ENCODE measurements at places on chromosomes 6 and 20.

DNA sequence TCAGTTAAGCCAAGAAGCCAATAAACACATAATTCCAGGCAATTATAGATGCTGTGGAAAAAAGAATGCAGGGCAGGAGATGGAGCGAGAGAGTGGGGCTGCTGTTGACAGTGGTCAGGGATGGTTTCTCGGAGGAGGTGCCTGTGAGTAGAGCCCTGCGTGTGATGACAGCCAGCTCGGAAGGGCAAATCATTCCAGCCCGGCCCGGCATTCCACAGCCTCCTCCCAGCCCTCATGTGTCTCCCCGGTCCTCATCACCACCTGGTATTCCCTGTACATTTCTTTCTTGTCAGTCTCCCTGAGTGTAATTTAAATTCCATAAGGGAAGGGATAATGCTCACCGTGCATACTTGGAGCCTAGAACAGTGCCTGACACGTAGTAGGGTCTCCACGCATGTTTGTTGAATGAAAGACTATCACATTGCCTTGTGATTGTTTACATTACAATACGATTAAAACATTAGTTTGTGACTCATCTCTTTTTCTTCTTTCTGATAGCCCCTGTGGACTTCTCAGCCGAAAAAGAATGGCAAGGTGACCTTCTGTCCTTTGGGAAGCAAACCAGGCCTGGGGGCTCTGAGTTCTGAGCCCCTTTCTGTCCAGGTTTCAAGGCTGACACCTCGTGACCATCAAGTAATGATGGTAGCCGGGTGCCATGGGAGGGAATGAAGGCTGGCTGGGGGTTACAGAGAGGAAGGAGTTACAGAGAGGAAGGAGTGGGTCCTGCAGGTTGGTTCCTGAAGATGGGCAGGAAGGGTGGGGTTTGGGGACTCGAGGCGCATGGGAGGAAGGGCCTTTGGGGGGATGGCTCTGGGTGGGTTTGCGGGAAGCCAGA is 379.5 kb upstream of the SULF2 start:
- DNase-seq: no peak

DNA sequence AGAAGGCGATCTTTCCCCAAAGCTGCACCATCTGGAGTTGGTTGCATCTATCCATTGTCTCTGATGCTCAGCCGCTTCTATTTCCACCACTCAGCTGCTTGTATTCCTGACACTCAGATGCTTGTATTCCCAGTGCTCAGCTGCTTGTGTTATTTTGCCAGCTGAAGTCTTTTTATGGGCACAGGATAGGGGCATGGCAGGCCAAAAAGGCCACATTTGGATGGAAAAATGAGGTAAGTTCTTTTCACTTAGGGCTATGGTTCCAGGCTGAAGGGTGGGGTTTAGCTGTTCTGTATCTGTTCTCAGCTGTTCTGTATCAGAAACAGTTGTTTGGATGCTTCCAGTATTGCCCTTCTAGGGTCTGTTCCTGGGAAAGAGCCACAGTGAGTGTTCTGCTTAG is 944.9 kb downstream of the QKI start:
- DNase-seq: no peak

GRCh38 chr20:45346851-45347250 is 1.4 kb downstream of the SDC4 start:
- no peak for DNase-seq

DNA sequence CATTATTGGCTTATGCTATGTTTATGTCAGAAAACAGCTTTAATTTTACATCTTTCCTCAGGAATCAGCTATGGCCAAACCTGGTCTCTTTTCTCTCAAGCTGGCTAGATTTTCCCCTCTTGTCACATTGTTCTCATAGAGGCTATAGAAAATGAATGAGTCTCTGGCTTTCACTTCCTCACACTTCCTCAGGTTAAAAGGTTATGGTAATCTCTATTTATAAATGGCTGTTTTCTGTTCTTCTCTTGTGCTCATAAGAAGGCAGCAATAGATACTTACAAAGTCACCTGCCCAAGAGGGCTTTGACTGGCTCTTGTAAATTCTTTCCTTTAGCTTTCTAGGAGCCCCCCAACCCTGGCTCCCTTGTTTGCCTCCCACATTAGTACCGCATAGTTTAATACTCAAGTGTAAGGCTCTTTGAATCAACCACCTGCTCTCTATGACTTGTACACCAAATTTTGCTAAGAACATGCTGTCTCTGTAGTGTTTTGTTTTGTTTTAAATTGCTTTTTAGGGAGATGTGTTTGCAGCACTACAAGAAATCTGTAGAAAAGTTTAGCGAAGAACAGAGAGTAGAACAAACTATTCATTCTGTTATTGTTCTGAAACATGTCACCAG is 897.4 kb upstream of the CITED2 start:
- no peak for DNase-seq

DNA sequence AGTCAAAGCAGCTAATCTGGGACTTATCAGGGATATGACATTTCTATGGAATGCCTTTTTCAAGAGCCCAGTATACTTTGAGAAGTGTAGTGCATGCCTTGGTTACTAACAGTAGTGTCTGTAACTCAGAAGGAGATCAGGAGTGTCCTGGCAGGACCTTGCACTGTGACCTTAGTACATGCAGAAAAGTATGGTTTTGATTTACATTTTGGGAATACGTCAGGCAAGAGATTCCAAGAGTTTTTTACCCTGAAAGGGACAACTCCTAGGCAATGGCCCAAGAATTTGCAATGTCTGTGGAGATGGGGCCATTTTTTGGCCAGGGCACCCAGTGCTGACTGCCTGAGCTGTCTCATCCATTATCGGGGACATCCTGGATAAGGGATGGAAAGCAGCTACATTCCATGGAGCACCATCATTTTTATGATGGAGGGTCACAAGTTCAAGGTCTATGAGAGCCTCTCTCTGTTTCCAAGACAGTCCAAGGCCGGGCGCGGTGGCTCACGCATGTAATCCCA is 80.2 kb downstream of the FAM50B start:
- DNase-seq: no peak

DNA sequence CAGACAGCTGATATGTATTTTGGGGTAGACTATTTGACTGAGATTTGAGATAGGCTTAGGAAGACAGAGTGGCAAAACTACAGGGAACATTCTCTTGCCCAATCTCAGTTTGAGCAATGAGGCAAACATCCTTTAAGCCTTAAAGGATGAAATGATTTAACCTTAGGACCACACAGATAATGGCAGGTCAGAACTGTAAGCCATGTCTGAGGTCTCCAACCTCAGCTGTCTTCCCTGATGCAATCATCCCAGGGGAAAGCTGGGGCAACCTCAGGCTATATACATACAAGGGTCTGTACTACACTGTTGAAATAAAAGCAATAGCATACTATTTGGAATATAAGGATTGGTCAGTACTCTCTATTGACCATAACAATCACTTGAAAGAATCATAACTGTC is 83.8 kb upstream of the NUP153 start:
- DNase-seq: no peak

Measured in stimulated activated CD4-positive, alpha-beta T cell treated with anti-CD3 and anti-CD28 coated beads, Interleukin-2, amount 100 ng/mL, for 4 hours (primary cell).